ENCODE measurements at places on chromosomes 7 and 10. TPM values are rescaled to one million over a fixed set of nuclear protein-coding genes. Genes with fewer than 3 reads are reported as not detected.

GRCh38 chr7:47875406-47875805, 72.9 kb downstream of the PKD1L1 start:
- H3K4me3 ChIP-seq, result no peak overlapping the region
- DNase-seq, result no peak
- peaks cover 6% of the 10 kb centered on the region for H3K4me1 ChIP-seq
- H3K36me3 ChIP-seq, result no peaks in the 10 kb centered on the region
- H3K27me3 ChIP-seq, result no peaks in the 10 kb centered on the region

DNA sequence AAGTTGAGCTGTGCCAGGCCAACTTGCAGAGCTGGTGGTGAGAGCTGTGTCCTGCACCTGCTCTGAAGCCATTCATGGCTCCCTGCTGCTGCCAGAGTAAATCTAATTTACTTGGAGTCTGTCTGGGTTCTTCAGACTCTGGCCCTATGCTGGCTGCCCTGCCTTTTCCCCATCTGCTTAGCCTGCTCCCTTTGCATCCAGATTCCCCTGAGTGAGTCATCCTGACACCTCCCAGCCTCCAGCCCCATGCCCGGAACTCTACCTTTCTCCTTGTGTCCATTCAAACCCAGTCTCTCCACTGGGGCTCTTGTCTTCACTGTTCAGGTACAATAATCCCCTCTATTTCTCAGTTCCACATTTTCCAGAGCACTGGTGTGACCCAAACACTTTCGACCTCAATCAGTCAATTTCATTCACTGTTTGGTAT, 434.4 kb upstream of the ZMIZ1 start:
- DNase-seq, result no peak
- H3K27me3 ChIP-seq, result peaks cover 4% of the 10 kb centered on the region
- no peak overlapping the region for H3K4me3 ChIP-seq
- no peak overlapping the region for H3K27ac ChIP-seq
- H3K36me3 ChIP-seq, result no peaks in the 10 kb centered on the region
- H3K4me1 ChIP-seq, result peaks cover 6% of the 10 kb centered on the region

GRCh38 chr7:50564171-50564570, 1.0 kb downstream of the DDC start:
- H3K4me1 ChIP-seq, result no peaks in the 10 kb centered on the region
- H3K4me3 ChIP-seq, result no peak overlapping the region
- H3K36me3 ChIP-seq, result no peaks in the 10 kb centered on the region
- peaks cover 8% of the 10 kb centered on the region for H3K27me3 ChIP-seq
- no peak for DNase-seq

SFTPA1 gene
- total RNA-seq, result not detected

GRCh38 chr7:68821846-68822245, 776.4 kb upstream of the AUTS2 start:
- H3K36me3 ChIP-seq, result no peaks in the 10 kb centered on the region
- H3K27ac ChIP-seq, result no peak overlapping the region
- no peaks in the 10 kb centered on the region for H3K27me3 ChIP-seq
- no peaks in the 10 kb centered on the region for H3K4me1 ChIP-seq
- no peak overlapping the region for H3K4me3 ChIP-seq
- DNase-seq, result no peak

HELLS gene
- total RNA-seq, result 118 TPM

Measured in activated CD4-positive, alpha-beta T cell treated with anti-CD3 and anti-CD28 coated beads for 36 hours (primary cell).